ENCODE measurements at places on chromosomes 5 and 9. TPM values are rescaled to one million over a fixed set of nuclear protein-coding genes. Genes with fewer than 3 reads are reported as not detected.

TSSK1B gene
- total RNA-seq = not detected

AK8 gene
- total RNA-seq = 0.13 TPM

RPS14 gene
- 3,225 TPM for total RNA-seq

CNTFR gene
- total RNA-seq = not detected

MSANTD3 gene
- total RNA-seq = 43.9 TPM

GCNT4 gene
- total RNA-seq = 0.13 TPM

PDE8B gene
- under 0.01 TPM for total RNA-seq

CYSRT1 gene
- 0.13 TPM for total RNA-seq
